ENCODE measurements at places on chromosomes 2 and 18. TPM values are rescaled to one million over a fixed set of nuclear protein-coding genes. Genes with fewer than 3 reads are reported as not detected.
A peak's percentile ranks its signal among the peaks of the same experiment; 100 is the strongest.

- no peak overlapping the region for H3K4me3 ChIP-seq
- no peaks in the 10 kb centered on the region for H3K4me1 ChIP-seq
- H3K27me3 ChIP-seq, result no peaks in the 10 kb centered on the region
These were observed 30.5 kb upstream of the ARMC9 start for GRCh38 chr2:231167745-231168459.

GRCh38 chr18:64474255-64474654 is 325.4 kb upstream of the LINC00305 start:
- no peak overlapping the region for H3K27ac ChIP-seq
- no peaks in the 10 kb centered on the region for H3K27me3 ChIP-seq
- DNase-seq, result no peak
- H3K4me3 ChIP-seq, result no peak overlapping the region
- no peaks in the 10 kb centered on the region for H3K36me3 ChIP-seq

- H3K27ac ChIP-seq, result no peak overlapping the region
- peaks cover 6% of the 10 kb centered on the region for H3K4me1 ChIP-seq
- no peak for DNase-seq
- H3K4me3 ChIP-seq, result no peak overlapping the region
- H3K27me3 ChIP-seq, result no peaks in the 10 kb centered on the region
These were observed 398.3 kb upstream of the HNRNPA3 start for GRCh38 chr2:176814274-176814673.

DNA sequence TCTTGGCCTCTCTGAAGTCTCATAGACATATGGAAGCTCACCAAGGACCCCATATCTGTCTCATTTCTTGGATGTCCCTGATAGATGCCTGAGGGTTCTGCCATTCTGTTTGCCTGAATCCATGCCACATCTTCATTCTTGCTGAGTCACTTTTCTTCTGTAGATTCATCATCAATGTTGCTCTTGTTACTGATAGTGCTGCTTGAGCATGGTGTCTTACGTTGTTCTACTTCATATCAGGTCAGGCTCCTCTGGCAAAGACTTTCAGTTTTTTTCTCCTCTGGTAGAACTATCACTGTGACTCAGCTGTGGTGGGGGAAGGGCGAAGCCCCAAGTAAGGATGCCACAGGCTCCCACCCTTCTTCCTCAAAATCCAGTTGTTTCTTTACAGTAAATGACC is 885.2 kb downstream of the DCDC2C start:
- H3K27ac ChIP-seq, result no peak overlapping the region
- no peak overlapping the region for H3K4me3 ChIP-seq
- no peak for DNase-seq
- no peaks in the 10 kb centered on the region for H3K36me3 ChIP-seq
- no peaks in the 10 kb centered on the region for H3K27me3 ChIP-seq

- no peak for DNase-seq
- H3K4me3 ChIP-seq, result peak overlapping the region; percentile 66
These were observed 777 bp downstream of the HAAO start for GRCh38 chr2:42791606-42792005.

GRCh38 chr2:88813612-88814011 is 122.1 kb downstream of the RPIA start:
- no peaks in the 10 kb centered on the region for H3K36me3 ChIP-seq
- H3K4me1 ChIP-seq, result no peaks in the 10 kb centered on the region
- no peak overlapping the region for H3K4me3 ChIP-seq
- H3K27ac ChIP-seq, result no peak overlapping the region
- H3K27me3 ChIP-seq, result no peaks in the 10 kb centered on the region
- no peak for DNase-seq

DNA sequence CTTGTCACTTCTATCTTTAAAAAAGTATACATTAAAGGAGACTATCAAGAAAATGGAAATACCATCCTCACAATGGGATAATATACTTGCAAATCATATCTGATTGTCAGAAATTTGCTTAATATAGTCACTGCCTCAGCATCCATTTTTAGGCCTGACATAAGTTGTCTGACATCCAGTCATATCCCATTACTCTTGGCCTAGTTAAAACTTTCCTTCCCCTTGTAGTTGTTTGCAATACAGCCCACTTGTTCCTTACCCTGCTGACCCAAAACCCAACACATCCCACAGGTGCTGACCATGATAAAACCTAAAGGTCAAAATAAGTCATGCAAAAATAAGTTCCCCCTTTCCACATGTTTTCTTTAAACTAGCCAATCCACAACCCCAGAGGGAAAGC is 3.6 kb upstream of the ARHGEF33 start:
- no peak overlapping the region for H3K4me3 ChIP-seq
- no peaks in the 10 kb centered on the region for H3K4me1 ChIP-seq
- H3K27me3 ChIP-seq, result no peaks in the 10 kb centered on the region
- DNase-seq, result no peak
- no peaks in the 10 kb centered on the region for H3K36me3 ChIP-seq

DNA sequence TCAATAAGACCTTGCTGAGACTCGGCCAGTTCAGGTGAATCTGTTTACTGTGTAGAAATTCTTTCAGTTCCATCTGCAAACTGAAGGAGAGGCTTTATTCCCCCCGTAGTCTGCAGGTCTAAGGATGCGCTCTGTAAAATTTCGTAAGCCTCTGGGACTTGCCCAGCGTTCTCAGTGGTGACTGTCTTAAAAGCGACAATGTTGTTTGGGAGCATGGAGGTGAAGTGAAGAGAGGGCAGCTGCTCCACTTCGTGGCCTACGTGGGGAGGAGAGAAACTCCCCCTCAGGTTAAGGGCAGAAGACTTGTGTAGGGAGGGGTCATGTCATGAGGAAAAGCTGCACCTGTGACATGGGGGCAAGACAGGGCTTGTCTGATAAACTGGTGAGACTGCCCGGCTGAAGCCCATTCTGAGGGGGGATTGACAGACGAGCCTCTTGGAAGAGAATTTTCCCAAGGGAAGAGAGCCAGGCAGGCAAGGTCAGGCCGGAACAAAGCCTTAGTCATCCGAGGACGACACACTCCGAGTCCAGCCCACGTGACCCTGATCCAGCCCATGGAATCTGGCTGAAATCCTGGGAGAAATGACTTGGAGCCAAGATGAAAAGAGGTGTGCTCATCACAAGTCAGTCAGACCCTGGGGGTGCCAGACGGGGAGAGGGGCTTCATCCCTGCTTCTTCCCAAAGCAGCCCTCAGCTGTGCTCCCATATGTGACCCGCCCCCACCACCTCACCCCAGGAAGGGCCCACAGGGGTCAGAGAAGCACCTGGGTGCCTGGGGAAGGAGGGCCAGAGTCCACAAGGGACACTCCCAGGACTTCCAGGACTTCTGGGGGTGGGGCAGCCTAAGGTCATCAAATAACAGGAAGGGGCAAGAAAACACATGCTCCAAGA is 88.5 kb upstream of the SH3BP4 start:
- H3K27me3 ChIP-seq, result no peaks in the 10 kb centered on the region
- H3K27ac ChIP-seq, result peak overlapping the region; percentile 38
- H3K4me3 ChIP-seq, result no peak overlapping the region
- DNase-seq, result no peak
- peaks cover 22% of the 10 kb centered on the region for H3K4me1 ChIP-seq
- H3K36me3 ChIP-seq, result no peaks in the 10 kb centered on the region

- peaks cover 5% of the 10 kb centered on the region for H3K36me3 ChIP-seq
- H3K27ac ChIP-seq, result no peak overlapping the region
- no peak overlapping the region for H3K4me3 ChIP-seq
- peaks cover 33% of the 10 kb centered on the region for H3K4me1 ChIP-seq
These were observed 38.0 kb downstream of the RNF152 start for GRCh38 chr18:61854578-61855448.

Gene INO80B
- 44.2 TPM for total RNA-seq

Gene ANKRD30B
- not detected for total RNA-seq

Gene RPRM
- 0.16 TPM for total RNA-seq

Data from kidney (tissue), 22 donors.